HuH-7.5 (cell line): ENCODE measurements at places on chromosomes 5 and 9.

- DNase-seq: no peak
These were observed 43.2 kb downstream of the KCNMB1 start for GRCh38 chr5:170345971-170346370.

- DNase-seq: no peak
These were observed 44.0 kb downstream of the FANCC start for GRCh38 chr9:95273369-95274022.

DNA sequence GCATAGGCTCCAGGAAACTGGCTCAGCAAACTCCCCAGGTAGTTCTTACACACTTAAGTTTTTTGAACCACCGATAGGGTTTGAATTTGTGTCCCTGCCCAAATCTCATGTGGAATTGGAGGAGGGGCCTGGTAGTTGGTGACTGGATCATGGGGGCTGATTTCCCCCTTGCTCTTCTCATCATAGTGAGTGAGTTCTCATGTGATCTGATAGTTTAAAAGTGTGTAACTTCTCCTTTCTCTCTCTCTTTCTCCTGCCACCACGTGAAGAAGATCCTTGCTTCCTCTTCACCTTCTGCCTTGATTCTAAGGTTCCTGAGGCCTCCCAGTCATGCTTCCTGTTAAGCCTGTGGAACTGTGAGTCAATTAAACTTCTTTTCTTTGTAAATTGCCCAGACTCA, 22.4 kb upstream of the HACD4 start:
- DNase-seq: no peak

DNA sequence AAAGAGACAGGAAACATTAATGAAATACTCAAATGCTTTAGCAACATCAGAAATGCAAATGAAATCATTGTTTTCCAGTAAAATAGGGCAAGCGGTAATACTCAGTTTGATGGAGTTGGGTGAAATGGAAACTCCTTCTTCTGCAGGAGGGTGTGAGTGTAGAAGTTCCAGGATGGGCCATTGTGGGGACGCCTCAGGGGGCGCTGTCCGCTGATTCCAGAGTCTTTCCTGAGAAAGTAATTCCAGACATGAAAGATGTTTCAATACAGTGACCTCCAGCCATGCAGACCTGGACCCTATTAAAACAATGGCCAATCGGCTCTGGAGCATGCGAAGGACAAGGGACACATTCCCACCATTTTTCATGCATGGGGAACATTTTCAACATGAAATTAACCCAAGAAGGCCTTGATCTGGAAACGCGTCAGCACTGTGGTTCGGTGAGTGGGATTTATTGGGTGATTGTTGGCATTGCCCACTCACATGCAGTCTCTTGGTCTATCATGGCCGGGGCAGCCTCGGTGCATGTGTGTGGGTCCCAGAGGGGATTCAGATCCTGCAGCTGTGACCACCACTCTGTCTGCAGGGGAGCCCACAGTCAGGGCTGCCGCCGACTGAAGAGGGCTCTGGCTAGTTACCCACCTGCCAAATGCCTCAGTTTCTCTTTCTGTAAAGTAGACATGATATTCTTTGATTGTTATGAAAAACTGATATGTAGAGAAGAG, 132.6 kb upstream of the IRX4 start:
- no peak for DNase-seq

- DNase-seq: peak; percentile 38
These were observed 571 bp downstream of the PPIC start for GRCh38 chr5:123035918-123036390.

GRCh38 chr9:34370970-34371880, 5.5 kb downstream of the MYORG start:
- DNase-seq: no peak

GRCh38 chr5:169629847-169630548, 7.1 kb upstream of the DOCK2 start:
- no peak for DNase-seq

GRCh38 chr9:83620841-83621636, 1.9 kb upstream of the IDNK start:
- DNase-seq: peak; percentile 51

DNA sequence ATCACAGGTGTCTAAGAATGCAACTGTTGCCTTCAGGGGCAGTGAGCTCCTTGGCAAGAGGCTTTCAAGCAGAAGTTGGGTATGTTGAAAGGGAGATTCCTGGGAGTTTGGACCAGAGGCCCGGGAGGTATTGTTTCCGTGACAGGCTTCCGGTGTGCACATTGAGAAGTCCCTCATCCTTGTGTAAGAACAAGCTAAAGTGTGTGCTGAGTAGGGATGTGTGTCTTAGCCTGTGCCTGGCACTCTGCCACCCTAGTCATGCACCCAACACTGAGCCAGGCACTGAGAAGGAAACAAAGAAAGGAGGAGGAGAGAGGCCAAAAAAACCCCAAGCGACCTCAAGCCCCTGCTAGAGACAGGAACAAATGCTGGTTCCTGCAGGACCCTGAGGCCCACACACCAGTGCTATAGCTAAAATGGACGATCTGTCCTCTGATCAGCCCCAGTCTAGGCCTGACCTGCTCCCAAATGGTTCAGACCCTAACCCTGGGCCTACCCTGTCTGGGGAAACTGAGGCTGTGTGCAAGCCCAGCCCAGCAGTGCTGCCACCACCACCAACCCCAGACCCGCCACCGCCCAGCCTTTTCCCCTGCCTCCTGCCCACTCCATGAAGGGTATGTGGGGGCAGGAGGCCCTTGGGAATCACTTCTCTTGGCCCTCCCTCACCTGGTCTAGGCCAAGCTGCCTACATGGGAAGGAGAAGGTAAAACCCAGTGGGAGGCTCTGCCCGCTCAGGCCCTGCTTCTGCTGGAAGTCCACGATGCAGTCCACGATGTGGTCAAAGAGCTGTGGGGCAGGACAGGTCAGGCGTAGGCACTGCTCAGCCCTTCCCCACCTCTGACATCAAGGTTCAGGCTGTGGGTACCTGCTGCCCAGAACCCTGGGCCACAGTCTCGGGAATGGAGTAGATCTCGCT, 12.6 kb downstream of the HK3 start:
- DNase-seq: no peak

DNA sequence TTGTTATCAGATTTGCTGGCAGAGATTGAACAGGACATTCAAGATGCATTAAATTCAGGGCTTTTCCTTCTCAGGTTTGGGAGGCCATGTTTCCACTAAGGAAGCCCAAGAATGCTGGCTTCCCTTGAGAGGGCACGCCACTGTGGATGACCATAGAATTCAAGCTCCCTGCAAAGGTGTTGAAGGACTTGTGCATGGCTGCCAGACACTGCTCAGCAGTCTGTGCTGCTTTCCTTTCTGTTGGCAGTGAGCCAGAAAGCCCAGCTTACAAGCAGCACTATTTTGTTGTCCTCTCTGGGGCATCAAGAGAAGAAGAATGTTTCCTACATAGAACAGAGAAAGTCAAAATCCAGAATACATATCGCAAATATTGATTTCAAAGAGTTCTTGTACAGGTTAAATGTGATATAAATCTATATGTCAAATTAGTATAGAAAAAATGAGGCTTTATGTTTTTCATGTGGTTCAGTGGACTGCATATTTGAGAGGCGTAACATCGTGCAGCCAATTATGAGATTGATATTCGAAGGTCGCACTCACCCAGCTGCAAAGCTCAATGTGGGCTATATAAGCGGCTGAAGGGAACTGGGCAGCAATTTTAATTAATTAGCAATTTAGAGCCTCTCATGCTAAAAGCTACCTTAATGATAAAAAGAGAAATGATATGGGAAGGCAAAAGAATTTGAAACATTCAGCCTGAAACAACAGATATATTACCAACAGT, 103.1 kb upstream of the ISL1 start:
- no peak for DNase-seq

GRCh38 chr9:27377811-27378456, 81.0 kb upstream of the EQTN start:
- DNase-seq: no peak

- DNase-seq: no peak
These were observed 479.0 kb downstream of the CAAP1 start for GRCh38 chr9:26413611-26414010.

- DNase-seq: no peak
These were observed 81.1 kb downstream of the EFNA5 start for GRCh38 chr5:107589520-107590193.

DNA sequence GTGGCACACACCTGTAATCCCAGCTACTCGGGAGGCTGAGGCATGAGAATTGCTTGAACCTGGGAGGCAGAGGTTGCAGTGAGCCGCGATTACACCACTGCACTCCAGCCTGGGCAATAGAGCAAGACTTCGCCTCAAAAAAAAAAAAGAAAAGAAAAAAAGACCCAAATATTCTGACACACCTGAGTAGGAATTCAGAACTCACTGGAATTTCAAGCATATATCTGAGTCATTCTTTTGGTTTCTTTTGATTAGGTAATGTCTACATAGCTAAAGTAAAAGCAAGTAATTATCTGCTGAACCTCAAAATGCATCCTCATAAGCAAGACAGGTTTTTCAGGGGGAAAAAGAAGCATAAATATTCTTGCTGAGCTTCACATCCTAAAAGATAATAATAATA, 35.9 kb downstream of the ANKRD31 start:
- DNase-seq: no peak

- DNase-seq: peak; percentile 74
These were observed at the start of gene F2RL1 for GRCh38 chr5:76818844-76819831. F2RL1 (plus strand) TSS chr5:76819030; CDS start chr5:76819183, 153 bp downstream.

DNA sequence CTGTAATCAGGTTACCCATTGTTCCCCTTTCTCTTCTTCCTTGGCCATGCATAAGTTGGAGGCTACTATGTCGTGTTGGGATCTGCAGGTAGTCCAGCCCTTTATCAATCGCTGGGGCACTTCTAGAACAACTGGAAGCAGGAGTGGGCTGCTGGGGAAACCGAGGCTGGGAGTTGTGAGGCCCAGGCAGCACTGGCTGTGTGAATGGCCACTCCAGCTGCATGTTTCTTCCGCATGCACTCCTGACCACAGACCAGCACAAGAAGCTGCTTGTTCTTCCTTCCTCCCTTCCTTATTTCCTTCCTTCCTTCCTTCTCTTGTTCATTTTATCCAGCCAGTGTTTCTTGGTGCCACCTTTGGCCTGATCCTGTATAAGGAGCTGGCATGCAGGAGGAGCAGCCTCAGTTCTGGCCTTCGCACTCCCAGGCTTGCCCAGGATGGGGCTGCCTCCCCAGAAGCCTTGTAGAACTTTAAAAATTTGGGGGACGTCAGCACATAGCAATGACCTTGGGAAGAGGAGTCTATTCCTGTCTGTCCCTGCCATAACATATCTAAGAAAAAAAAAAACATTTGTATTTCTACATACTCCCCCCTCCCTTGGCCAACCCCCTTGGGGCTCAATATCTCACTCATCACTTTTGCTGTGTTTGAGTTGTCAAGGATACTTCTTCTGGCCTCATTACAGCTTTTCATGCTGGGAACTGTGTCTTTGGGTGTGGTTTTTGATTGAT, 20.8 kb upstream of the CXCL14 start:
- DNase-seq: no peak

GRCh38 chr9:30574355-30575151, 1809.9 kb upstream of the ACO1 start:
- DNase-seq: peak; percentile 22

DNA sequence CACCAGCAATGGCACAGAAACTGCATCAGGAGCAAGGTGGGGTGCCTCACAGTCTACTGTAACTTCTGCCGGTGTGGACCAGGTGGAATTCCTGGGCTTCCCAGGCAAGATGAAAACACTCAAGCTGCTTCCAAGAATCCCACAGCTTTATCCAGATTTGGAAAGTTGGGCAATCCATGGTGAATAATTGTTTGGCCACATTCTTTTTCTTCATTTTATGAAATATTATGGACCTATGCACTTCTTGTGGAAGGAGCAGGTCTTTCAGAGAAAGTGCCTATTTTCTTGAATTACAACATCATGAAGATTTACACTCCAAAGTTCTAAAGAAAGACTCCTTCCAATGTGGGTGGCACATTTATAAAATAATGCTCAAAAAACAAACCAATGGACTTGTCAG, 503.6 kb downstream of the SEMA5A start:
- no peak for DNase-seq

GRCh38 chr5:30392897-30393296, 800.6 kb upstream of the CDH6 start:
- no peak for DNase-seq

DNA sequence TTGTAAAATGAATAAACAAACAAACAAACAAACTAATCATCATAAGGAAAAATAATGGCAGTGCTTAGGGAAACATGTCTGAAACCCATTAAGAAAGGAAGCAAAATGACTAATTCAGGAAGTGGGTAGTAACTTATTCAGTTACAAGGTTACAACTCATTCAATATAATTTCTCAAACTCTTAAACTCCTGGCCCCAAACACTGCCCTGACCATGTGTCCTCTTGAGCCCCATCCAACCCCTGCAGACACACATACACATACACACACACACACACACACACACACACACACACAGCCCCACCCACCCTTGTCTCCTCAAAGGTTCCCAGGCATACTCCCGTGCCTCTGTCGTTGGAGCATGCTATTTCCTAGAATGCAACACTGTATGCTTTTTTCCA, 193.9 kb downstream of the SEC61B start:
- DNase-seq: no peak

DNA sequence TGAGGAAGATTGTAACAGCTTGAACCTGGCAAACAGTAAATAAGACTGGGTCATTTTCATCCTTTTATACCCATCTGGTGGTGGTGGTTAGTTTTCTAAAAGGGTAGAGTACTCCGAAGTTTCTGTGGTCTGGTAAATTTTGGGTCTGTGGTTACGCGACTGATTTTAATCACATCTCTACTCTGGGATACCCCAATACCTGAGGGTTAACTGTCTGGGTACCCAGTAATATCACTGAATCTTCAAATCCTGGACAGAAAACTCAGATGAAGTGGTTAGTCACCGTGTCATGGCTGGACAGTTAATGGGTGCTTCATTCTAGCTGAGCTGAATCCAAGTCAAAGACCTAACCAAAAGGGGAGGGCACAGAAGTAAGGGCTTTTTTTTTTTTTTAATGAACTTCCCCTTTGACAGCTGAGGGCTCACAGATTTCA, 474.2 kb downstream of the GADD45G start:
- no peak for DNase-seq

DNA sequence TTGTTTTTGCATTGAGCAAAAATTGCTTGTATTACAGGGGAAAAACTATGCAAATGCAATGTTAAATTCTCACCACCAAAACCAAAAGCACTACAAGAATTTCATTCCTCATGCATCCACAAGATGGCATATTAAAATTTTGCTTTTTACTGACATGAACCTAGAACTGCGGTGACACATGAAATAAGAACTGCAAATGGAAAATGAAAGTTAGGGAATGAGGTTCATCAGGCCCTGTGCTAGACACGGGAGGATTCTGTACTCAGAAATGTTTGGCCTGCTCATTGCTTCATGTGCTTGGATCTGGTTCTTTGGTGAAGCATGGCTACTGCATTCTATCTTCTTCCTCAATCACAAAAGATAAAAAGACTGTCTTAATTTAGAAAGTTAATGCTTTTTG, 9.1 kb upstream of the RFK start:
- DNase-seq: no peak

GRCh38 chr9:107994648-107995047, 505.1 kb upstream of the KLF4 start:
- DNase-seq: no peak

DNA sequence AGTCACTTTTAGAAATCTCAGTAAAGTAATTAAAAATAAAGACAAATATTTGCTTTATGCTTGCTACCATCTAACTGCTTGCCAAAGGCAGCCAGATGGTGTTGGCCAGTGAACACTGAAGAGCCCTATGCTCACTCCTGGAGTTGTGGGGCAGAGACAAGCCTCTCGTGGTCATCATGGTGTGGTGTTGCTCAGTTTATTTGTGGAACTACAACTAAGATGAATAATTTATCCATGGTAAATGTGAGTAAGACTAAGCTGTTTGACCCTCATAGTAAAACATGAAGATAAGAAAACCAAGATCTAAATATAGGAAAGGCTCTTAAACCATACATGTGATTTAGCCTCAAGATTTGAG, 100.7 kb downstream of the PDE8B start:
- DNase-seq: no peak

- no peak for DNase-seq
These were observed 48.8 kb downstream of the RASGEF1C start for GRCh38 chr5:180160215-180160614.
